ENCODE measurements at places on chromosomes 7 and 10.
A peak's percentile ranks its signal among the peaks of the same experiment; 100 is the strongest.

GRCh38 chr7:151762583-151763245 is 114.2 kb downstream of the PRKAG2 start:
- DNase-seq: no peak

GRCh38 chr7:18890134-18890533 is 227.3 kb downstream of the TWIST1 start:
- no peak for DNase-seq

GRCh38 chr7:991729-992656 is 9.0 kb downstream of the CYP2W1 start:
- no peak for DNase-seq

GRCh38 chr7:38303866-38304265 is 30.4 kb upstream of the TARP start:
- DNase-seq: no peak

DNA sequence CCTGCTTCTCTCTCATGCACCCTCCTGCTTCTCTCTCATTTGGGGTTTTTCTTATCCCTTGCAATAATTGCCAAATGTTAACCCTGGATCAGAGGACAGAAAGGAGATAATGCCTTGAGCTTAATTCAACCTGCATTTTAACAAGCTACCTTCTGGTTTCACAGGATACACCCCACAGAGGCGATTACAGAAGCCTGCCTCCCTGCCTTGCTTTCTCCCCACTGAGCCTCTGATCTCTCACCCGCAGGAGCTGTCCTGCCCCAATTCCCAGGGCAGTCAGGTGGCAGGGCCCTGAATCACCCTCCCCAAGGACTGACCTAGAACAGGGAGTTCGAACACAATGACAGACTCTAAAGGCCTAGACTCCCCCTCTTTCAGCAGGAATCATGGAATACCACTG is 959.5 kb downstream of the GRID1 start:
- DNase-seq: no peak

- no peak for DNase-seq
These were observed 671 bp upstream of the ATAD1 start for GRCh38 chr10:87818505-87819288.

GRCh38 chr7:121084748-121085336 is 96.3 kb downstream of the CPED1 start:
- no peak for DNase-seq

- no peak for DNase-seq
These were observed 102.4 kb downstream of the CHCHD3 start for GRCh38 chr7:132979524-132979923.

- no peak for DNase-seq
These were observed 37.5 kb upstream of the AOAH start for GRCh38 chr7:36761835-36762234.

- no peak for DNase-seq
These were observed 151.0 kb upstream of the YAE1 start for GRCh38 chr7:39415091-39415787.

DNA sequence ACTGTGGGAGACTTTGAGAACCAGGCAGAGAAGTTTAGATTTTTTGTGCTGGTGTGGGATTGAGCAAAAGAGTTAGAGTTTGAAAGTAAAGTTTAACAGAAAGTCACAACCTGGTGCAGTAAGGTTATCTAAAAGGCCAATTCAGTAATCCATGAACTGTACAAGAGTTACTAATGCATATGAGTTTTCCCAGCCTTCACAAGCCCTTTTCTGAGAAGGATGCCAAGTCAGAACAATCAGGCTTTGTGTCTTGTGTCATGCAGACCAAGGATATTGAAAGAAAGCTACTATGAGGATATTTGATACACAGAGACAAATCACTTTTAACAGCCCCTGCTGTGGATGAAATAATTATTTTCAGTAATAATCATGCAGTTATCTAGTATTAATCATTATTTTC is 68.8 kb upstream of the MYO3A start:
- no peak for DNase-seq

- no peak for DNase-seq
These were observed 71.1 kb downstream of the DIP2C start for GRCh38 chr10:618229-618989.

- DNase-seq: peak; percentile 49
These were observed 642 bp upstream of the COL13A1 start for GRCh38 chr10:69801094-69801433.

GRCh38 chr7:69953136-69954067 is 355.1 kb downstream of the AUTS2 start:
- DNase-seq: no peak

DNA sequence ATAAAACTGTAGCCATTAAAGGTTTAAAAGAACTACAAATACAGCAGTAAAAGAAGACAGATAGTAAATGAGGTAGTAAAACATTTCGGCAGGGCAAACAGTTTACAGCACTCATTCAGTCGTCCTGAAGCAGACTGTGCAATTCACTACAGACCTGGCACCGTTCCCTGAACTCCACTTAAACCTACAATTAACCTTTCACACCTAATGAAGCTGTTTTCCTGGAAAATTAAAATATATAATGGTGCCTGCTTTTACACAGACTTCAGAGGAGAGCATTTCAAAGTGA is 335.3 kb downstream of the GFRA1 start:
- DNase-seq: no peak

DNA sequence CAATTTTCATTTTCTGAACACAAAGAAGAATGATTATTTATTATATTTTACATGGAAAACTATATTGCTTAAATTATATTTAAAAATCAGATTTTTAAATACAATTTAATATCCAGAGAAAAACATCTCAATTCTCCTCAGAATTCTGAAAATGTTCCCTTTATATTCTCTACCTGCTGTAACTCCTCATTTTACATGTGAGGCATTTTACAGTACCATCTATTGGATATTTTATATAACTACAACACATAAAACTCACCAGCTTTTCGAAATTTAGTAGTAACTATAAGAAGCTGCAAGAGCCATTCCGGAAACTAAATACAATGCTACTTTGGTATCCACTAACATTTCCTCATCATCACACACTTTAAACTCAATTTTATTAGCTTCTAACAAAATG is 264.6 kb downstream of the DGKB start:
- no peak for DNase-seq

DNA sequence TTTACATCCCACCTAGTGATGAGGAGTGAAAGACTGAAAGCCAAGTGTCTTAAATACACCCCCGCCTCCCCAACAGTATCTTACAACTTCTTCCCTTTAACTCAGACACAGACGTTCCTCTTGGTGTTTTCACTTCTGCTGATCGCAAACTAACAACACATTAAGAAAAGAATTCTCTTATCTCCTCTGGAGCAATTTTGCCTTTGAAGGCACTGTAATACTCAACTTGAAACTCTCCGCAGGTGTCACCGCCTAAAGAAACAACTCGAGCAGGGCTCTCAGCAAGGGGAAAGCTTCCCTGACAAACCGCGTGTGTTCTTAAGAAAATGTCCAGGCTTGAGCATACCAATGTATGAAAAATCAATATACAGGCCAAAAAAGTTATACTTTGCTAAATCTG is 452 bp downstream of the SEMA3C start:
- DNase-seq: no peak

- DNase-seq: no peak
These were observed 41.4 kb upstream of the BET1 start for GRCh38 chr7:94045581-94045980.

DNA sequence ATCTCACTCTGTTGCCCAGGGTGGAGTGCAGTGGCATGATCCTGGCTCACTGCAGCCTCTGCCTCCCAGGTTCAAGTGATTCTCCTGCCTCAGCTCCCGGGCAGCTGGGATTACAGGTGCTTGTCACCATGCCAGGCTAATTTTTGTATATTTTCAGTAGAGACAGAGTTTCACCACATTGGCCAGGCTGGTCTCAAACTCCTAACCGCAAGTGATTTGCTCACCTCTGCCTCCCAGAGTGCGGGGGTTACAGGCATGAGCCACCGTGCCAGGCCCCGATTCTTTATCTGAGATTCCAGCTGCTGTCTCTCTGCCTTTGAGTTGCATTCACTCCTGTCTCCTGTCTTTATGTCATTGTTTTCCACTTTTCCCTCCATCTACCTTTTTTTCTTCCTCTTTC is 168.7 kb downstream of the TMEM178B start:
- no peak for DNase-seq

GRCh38 chr7:31056775-31057346 is 4.8 kb downstream of the ADCYAP1R1 start:
- DNase-seq: no peak

- DNase-seq: no peak
These were observed 144.5 kb downstream of the RNF216 start for GRCh38 chr7:5636914-5637313.

GRCh38 chr10:43040482-43041256 is 36.2 kb upstream of the RET start:
- DNase-seq: peak; percentile 30

GRCh38 chr7:40802497-40802896 is 667.7 kb downstream of the SUGCT start:
- DNase-seq: no peak

GRCh38 chr10:58341422-58341821 is 6.6 kb downstream of the UBE2D1 start:
- no peak for DNase-seq

DNA sequence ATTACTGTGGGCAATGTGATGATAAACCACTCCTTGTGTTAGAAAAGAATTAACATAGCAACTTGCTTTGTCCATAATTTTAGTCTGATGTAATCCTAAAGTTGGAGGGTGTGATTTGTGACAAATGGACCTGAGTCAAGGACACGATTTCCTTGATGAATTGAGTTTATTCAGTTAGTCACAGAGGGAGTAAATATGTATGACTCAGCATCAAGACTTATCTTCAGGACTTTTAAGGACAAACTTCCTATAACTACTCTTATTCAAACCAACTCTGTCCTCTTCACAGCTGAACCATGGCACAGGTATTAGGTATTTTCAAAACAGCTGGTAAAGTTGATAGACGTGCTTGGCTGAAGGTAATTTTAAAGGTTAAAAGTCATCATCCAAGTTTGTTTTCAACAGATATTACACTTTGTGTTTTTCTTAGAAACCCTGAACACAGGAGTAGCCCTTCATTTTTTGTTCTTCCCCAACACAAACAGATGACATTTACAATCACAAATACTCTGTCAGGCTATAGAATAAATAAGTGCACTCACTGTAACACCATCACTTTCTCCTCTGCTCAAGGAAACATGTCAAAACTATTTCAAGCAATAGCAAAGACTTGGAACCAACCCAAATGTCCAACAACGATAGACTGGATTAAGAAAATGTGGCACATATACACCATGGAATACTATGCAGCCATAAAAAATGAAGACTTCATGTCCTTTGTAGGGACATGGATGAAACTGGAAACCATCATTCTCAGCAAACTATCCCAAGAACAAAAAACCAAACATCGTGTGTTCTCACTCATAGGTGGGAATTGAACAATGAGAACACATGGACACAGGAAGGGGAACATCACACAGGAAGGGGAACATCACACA is 54.5 kb downstream of the COA1 start:
- no peak for DNase-seq

DNA sequence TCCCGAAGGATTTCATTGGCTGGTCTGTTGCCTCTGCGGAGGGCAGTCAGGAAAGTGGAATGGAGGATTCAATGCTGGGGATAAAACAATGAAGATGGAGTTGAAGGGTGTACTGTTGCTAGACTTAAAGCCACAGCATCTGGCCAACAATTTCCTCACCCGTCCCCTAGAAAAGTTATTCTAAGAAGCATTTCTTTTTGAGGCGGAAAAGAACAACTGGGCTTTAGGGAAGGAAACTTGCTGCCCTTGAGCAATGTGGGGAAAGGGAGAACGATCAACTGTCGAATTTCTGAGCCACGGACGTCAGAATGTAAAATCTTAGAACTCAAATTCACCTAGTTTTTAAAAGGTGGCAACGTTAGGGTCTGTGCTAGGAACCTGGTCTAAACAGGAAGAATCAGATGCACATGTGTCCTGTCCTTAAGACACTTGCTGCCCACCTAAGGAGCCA is 664 bp downstream of the FMC1 start:
- no peak for DNase-seq

GRCh38 chr7:127582361-127582760 is 3.0 kb downstream of the GCC1 start:
- DNase-seq: peak; percentile 44

- no peak for DNase-seq
These were observed 172.5 kb upstream of the SVIL start for GRCh38 chr10:29807163-29807806.

- DNase-seq: no peak
These were observed 19.6 kb upstream of the MACC1 start for GRCh38 chr7:20236790-20237189.

- no peak for DNase-seq
These were observed 3.3 kb downstream of the CASD1 start for GRCh38 chr7:94512735-94513564.

DNA sequence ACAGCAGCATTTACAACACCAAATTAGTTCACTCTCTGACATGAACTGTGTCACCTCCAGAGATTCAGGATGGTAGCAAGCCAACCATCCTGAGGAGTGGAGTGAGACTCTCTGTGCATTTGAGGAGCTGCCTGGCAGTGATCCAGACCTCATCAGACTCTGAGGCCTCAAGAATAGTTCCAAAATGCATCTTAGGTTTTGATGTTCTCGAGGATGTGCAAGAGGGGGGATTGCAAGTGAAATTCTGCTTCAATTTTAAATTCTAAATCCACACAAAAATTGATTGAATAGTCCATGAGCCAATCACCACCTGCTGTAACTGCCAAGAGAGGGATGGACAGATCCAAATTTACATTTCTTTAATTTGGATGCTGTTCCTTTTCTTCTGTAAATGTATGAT is 49.7 kb downstream of the SLK start:
- DNase-seq: no peak

DNA sequence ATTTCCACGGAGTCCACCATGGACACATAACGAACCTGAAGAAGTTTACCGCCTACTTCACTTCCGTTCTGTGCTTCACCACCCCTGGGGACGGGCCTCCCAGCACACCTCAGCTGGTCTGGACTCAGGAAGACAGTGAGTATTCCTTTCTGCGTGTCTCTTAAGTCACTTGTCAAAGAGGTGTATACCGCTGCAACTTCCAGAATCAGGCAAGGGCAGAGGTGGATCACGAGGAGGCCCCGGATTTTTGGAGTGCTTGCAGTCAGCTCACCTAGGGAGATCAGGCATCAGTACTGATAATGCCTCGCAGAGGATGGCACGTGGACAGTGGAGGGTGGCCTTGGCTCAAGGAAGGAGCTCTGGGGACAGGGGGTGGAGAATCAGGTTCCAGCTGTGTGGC is 630.4 kb upstream of the FOXK1 start:
- no peak for DNase-seq
